Ascending aorta (tissue), 2 donors: ENCODE measurements at places on chromosomes 13 and 19. TPM values are rescaled to one million over a fixed set of nuclear protein-coding genes. Genes with fewer than 3 reads are reported as not detected.
A peak's percentile ranks its signal among the peaks of the same experiment; 100 is the strongest.

DNA sequence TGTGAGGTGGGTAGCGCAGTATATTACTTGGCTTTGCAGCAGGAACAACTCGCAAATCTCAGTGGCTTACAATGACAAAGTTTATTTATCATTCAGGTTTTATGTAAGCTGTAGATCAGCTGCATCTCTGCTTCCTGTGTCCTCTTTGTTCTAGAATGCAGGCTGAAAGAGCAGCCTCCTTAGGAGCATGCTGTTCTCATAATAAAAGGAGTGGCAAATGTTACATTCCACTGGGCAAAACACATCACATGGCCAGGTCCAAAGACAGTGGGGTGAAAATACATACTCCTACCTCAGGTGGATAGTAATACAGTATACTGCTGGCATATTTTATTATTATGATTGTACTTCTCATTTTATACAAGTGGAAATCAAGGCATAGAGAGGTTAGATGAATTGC is 1.2 kb upstream of the CSNK1A1L start:
- DNase-seq: no peak

GRCh38 chr19:18322318-18322758 is 538 bp downstream of the LSM4 start:
- peak; percentile 74 for DNase-seq

DNA sequence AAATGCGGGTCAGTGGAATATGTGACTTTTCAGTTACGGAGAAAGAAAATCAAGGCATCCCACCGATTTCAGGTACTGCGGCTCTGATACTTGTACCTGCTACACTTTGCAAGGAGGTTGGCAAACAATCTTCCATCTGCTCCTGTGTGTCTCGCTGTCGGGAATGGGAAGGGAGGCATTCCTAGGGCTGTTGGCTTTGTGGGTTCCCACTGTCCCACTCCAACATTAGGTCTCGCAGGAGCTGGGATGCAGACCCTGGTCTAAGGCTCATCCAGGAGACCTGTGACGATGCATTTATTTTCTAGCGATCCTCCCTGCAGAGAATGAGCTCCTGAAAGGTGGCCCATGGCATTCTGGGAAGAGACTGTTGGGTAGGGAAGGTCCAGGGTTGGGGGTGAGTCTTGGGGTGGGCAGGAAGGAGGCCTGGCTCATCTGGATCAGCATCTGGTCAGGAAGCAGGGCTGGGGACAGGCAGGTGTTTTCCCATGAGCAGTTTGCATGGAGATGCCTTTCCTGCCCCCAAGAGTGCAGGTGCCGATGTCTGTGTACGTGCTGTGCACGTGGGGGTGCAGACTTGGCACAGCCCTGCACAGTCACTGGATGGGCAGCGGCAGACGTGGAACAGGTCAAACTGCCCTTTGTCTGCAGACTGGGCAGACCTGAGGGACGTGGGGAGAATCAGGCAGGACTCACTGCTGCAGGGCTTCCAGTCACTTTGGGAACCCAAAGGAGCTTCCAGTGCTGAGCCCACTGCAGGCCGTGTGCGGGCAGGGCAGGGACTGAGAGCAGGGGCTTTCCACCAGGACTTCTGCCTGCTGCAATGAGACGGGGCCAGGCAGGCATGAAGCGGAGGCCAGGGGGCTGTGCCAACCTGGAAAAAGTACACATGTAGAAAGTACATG is 152.4 kb downstream of the TEX29 start:
- no peak for DNase-seq

DNA sequence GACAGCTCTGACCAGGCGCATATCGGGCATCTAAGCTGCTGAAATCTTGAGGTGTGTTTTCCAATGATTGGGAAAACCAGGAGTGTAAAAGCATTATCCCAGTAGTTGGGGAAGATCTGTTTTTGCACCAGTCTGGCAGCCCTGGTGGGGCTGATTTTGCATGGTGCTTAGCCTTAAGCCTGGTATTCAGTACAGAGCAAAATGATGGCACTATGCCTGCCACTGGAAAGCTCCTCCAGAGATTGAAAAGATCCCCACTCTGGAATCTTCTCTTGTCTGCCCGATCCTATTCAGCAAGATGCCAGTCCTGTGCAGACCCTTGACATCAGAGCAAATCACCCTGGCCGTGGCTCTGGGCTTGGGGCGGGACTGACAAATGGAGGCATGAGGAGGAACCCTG is 44.7 kb upstream of the SIAH3 start:
- DNase-seq: no peak

GRCh38 chr13:91133941-91134802 is 213.3 kb upstream of the MIR17HG start:
- no peak for DNase-seq

- DNase-seq: no peak
Observed at GRCh38 chr19:15025217-15025616, 24.1 kb upstream of the CASP14 start.

DNA sequence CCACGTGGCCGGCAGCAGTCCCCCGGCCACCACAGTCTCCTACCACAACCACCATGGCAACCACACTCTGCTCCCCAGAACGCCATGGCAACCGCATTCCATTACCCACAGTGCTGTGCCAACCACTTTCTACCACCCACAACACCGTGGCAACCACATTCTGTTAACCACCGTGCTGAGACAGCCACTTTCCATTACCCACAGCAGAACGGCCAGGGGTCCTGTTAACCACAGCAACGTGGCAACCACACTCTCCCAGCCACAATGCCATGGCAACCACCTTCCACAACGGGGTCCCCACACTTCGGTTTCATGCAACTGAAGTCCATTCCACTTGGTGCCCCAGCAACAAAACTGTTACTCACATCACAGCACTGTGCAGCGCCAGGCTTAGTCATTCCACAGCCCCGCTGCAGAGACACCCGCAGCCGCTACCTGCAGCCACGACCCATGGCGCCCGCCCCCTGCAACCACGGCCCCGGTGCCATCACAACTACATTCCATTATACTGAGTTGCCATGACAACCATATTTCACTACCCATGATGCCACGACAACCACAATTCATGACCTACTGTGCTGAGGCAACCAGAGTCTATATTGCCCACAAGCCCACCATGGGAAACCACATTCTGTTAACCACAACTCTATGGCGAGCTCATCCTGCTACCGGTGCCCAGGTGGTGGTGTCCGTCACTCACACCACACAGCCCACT is 10.0 kb downstream of the DPF1 start:
- no peak for DNase-seq

DNA sequence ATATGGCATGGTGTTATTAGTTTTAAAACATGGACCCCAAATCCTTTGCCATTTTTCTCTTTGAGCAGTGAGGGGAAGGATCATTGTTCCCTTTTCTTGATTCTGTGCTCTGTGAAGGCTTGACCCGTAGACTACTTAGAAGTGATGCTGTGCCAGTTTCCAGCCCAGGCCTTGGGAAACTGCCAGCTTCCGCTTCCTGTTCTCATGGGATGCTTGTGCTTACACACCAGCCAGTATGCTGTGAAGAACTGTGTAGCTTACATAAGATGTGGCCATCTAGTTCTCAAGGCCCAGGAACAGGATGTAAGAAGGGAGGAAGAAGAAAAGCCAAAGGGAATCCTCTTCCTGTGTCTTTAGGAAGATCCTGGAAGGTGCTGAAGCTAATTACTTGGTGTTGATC is 180.9 kb downstream of the PCCA start:
- DNase-seq: peak; percentile 15

DNA sequence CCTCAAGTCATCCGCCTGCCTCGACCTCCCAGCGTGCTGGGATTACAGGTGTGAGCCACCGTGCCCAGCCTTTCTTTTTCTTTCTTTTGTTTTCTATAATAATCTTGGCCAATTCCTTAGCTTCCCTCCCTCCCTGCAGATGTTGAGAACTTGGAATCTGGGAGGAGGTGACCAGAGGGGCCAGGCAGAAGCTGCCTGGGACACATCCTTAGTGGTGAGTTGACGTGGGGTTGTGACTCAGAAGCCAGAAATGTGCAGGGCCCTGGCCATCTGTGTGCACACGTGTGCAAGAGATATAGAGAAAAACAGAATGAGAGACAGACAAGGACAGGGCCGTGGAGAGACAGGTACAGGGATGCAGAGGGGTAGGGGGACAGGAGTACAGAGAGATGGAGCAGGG is 154.3 kb downstream of the SIPA1L3 start:
- no peak for DNase-seq

DNA sequence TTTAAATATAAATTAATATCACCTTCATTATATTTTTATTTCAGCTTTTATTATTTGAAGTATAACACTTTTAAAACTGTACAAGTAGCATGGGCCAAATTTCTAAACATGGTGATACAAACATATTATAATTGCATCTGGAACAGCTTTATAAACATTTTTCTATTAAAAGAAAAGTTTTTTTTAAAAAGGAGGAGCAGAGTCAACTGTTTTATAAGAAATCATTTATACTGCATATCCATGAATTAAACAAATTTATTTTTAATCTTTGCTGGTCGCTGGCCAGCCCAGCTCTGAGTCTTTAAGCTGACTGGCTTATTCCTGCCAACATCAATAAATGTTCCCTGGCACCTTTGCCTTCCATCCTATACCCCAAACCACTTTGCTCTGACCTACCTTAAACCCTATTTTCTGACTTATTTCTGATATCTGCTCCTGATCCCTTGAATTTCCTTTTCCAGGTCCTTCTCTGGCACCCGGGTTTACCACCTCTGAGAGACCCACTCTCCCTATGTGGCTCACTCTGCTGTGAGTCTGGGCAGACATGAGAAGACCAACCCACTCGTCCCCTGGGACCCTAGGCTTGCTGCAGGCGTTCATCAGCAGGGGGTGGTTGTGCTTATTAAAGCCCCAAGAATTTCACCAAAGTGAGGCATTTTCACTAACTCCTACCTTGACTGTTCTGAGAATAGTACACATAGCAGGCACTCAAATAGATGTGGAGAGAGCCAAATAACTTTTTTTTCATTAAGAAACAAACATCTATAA is 220.3 kb downstream of the KLF12 start:
- no peak for DNase-seq

- no peak for DNase-seq
Observed at GRCh38 chr13:91516799-91517198, 118.4 kb downstream of the GPC5 start.

- DNase-seq: no peak
Observed at GRCh38 chr13:55307909-55308308, 1832.8 kb upstream of the PRR20A start.

FXYD1 gene
- total RNA-seq: 34.8 TPM

GARIN5A gene
- not detected for total RNA-seq

ZNF837 gene
- not detected for total RNA-seq

OR7D2 gene
- not detected for total RNA-seq

ANKRD24 gene
- total RNA-seq: not detected

RDH8 gene
- not detected for total RNA-seq
